ENCODE measurements at places on chromosomes 12 and 14.
A peak's percentile ranks its signal among the peaks of the same experiment; 100 is the strongest.

GRCh38 chr14:71722885-71723284, 209.3 kb upstream of the RGS6 start:
- no peak for DNase-seq

DNA sequence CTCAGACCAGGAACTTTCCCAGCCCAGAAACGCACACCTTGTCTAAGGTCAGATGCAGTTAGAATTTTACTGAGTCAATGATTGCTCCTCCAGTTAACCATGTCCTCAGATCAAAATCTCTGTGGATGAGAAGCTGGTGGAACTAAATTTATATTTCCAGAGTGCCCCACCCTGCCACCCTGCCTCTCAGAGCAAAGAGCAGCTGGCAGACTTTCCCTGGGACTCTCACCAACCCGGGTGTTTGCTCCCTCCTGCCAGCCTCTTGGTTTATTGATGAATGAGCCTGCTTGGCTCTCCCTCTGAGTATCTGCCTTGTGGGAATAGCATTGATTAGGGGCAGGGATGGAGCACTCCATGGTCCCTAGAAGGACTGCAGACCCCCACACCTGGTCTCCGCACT, 5.9 kb upstream of the KRT1 start:
- no peak for DNase-seq

- DNase-seq: peak; percentile 75
These were observed 1.4 kb upstream of the DNAJC22 start for GRCh38 chr12:49345051-49345824.

GRCh38 chr12:56836800-56837663, 73.9 kb downstream of the HSD17B6 start:
- DNase-seq: no peak

GRCh38 chr14:45939572-45939971, 686.6 kb upstream of the MIS18BP1 start:
- no peak for DNase-seq

DNA sequence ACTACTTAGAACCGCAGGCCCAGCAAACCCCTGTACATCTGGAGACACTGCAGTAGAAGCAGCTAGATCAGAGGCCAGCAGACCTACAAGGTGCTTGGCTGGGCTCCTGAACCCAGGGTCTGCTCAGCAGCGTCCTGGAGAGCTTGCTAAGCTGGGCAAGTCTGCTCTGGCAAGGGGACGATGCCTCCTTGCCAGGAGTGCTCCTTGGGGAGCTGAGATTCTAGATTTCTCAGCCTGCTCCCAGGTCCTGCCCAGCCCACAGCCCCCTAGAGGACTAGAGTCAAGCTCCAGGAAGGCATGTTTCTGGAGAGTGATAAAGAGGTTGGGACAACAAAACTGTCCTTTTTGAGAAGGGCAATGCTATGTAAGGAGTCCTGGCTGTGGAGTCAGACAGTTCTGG, 60.3 kb downstream of the HSPB8 start:
- no peak for DNase-seq

DNA sequence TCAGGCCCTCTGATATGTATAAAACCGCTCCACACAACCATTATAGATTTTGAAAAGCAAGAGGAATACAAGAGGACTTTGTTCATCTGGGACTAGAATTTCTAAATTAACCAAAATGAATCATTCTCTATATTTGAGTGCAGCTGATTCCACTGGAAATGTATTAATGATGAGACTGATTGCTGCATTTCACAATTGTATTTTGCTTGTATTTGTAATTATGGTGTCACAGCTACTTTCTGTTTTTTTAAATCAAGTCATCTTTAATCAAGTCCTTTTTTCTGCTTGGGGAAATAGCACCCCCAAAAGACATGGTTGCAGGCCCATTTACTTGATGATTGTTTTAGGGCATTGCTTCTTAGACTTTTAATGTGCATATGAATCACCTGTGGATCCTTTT, 162.4 kb downstream of the KICS2 start:
- no peak for DNase-seq

GRCh38 chr12:103128862-103129501, 171.5 kb downstream of the ASCL1 start:
- no peak for DNase-seq

GRCh38 chr12:27965966-27966365, 6.6 kb downstream of the PTHLH start:
- no peak for DNase-seq

- no peak for DNase-seq
These were observed 543.6 kb downstream of the TMEM121 start for GRCh38 chr14:106069804-106070625.

- DNase-seq: no peak
These were observed 126.3 kb downstream of the ANO6 start for GRCh38 chr12:45342171-45342570.
